HEK293T (cell line): ENCODE measurements at places on chromosomes 2 and 18.

GRCh38 chr2:223826995-223827394, 10.4 kb downstream of the AP1S3 start:
- no peak for DNase-seq

DNA sequence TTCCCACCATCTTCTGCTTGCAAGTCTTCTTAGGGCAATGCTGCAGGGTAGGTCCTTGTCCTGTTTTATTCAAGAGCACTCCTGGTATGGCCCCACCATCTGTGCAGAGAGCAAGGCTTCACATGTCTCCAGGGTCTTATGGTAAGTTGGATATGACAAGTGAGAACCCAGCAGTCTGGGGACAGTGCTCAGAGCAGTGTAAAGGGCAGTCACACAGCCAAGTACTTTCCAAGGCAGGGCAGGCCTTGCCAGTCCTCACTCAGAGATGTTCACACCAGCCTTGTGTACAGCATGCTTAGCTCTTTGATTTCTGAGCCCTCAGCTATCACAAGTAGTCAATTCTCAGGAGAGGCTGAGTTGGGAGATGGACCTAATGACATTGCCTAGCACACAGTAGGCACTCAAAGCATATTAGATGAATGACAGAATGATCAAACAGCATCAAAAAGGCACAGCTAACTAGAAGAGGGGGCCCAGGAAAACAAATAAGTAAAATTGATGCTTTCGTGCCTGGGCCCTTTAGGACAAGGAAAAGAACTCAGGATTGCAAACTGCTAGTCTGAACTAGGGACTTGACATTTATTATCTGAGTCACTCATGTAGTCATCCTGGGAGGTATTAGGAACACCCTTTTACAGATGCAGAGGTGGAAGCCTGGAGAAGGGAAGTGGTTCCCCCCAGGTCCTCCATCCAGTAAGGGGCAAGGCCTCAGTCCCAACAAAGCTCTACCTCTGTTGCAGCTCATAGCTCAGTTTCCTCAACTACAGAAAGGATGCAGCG, 86.7 kb upstream of the CTAGE1 start:
- no peak for DNase-seq

- no peak for DNase-seq
These were observed 17.4 kb upstream of the CREB1 start for GRCh38 chr2:207512356-207512755.

DNA sequence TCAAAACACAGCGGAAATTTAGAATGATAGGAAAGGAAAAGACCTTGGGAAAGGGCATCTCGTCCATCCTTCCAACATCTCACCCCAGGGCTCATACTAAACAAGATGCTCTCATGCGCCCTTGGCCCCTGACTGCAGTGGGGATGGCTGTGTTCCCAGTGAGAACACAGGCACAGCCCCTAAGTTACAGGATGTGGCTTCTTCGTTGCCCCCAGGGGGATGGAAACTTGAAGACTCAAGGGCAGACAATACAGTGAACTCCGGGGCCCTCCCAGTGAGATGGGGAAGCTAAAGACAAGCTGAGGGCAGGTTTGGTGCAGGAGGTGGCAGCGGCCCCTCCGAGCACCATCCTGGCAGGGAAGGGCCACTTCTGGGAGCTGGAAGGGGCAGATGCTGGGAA, 139.7 kb downstream of the INO80D start:
- DNase-seq = no peak

- DNase-seq = no peak
These were observed 87.1 kb upstream of the ITGA4 start for GRCh38 chr2:181370126-181370525.

DNA sequence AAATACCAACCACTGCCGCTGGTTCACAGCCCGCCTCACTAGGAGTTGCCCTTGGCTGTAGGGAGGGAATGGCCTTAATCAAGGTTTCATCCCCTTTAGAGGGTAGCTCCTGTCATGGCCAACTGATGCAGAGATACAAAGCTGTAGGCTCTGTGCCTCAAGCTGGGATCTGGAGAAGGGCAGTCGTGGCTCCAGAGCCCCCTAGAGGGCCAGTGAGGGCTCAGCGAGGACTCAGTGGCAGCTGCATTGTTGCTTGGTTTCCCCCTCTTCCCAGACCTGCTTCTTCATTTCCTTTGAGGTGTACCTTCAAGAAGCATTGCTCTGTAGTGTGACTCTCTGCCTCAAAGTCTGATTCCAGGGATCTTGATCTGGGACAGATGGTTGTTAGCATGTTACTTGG, 302.1 kb downstream of the LPIN1 start:
- peak; percentile 19 for DNase-seq

- no peak for DNase-seq
These were observed 292.4 kb downstream of the TRIB2 start for GRCh38 chr2:13009027-13009642.

DNA sequence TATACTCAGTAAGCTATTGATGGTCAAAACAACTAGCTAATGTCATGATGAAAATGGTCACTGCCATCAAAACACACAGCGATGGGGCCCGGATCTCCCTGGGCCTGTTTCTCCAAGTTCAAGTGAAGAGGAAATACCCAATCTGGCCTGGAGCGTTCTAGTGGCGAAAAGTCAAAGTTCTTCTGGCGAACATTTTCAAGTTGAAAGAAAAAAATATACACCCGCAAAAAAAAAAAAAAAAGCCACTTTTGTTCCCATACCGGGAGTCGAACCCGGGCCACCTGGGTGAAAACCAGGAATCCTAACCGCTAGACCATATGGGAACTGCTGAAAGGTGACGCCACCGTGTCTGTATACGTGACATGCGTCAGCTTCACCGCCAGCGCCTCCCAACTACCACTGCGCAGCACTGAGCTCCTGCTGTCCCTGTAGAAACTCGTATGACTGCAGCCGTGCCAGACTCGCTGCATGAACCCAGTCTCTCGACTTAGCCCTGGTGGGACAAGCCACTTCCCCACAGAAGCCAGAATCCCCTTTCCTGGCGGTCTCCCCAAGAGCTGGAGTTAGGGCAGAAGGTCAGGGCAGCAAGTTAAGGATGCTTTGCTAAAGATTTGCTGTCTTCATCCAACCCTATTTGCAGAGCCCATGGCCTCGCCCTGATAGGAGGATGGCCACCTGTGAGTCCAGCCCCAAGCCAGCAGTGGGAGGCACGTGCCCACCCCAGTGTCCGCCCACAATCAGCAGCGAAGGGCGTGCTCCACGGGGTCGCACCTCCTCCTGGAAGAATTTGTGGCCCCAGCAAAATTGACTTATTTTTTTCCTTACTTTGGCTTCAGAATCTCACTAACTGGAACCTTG, 5.6 kb upstream of the IMP4 start:
- DNase-seq = peak; percentile 89

DNA sequence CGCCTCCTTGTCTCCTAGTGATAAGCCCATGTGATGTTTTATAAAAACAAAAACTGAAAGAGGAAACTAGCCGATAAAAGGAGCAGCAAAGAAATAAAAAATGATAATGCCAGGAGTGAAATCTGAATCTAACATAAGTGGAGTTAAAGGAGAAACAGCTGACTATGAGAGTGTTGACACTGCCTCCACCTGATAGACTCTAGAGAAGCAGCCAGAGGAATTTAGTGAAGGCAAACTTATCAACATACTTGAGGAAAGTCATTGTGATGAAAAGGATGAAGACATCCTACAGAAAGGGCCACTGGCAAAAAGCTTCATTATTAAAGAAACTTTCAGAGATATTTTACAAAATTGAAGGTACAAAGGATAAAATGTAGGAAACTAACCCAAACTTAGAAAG, 1.9 kb downstream of the M1AP start:
- DNase-seq = no peak

GRCh38 chr2:192669505-192670091, 474.9 kb upstream of the TMEFF2 start:
- DNase-seq = no peak

DNA sequence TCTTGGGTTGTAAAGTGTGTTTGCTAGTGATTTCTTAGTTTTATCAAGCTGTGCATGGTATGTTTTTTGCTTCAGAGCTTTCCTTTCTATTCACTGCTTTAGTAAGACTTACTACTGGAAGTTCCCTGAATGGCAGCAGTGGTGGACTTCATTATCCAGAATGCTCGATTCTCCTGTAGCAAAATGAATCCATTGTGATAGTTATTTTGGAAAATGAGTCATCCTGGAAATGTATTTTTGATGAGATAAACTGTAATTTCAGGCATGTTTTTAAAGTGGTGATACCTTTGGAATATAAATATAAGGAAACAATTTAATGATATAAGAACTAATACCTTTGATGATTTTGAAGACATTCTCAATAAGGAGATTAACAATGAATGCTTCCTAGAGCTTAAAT, 387.1 kb downstream of the PTPRM start:
- no peak for DNase-seq

- no peak for DNase-seq
These were observed 105.6 kb upstream of the ST3GAL5 start for GRCh38 chr2:85994421-85994777.

GRCh38 chr18:6600667-6601167, 128.8 kb upstream of the ARHGAP28 start:
- no peak for DNase-seq

- no peak for DNase-seq
These were observed 145.4 kb downstream of the ALK start for GRCh38 chr2:29775937-29776336.

DNA sequence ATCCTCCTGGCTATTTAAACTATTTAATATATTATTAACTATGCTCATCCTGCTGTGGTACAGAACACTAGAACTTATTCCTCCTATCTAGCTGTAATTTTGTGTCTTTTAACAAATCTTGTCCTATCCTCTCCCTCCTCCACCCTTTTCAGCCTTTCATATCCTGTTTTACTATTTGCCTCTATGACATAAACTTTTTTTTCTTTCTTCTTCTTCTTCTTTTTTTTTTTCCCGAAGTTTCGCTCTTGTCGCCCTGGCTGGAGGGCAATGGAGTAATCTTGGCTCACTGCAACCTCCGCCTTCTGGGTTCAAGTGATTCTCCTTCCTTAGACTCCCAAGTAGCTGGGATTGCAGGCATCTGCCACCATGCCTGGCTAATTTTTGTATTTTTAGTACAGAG, 201.5 kb downstream of the LPIN1 start:
- DNase-seq = no peak

DNA sequence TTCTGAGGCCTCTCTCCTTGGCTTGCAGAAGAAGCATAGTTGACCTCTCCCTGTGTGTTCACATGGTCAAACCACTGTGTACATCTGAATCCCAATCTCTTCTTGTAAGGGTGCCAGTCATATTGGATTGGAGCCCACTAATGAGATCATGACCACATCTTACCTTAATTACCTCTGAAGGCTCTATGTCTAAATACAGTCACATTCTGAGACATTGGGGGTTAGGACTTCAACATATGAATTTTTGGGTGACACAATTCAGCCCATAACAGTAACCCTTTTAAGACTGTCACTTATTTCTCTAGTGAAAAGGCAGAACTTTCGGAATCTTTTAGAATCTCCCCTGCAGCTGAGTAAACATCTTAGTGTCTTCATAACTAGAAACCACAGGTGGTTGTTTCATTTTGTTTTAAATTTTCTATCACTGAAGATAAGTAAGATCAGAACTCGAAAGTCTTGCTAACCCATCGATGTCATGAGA, 33.3 kb downstream of the BMP10 start:
- DNase-seq = no peak

- DNase-seq = no peak
These were observed 313.4 kb upstream of the CCDC68 start for GRCh38 chr18:55272510-55273243.

GRCh38 chr2:191664823-191665677, 12.9 kb upstream of the NABP1 start:
- DNase-seq = no peak

- DNase-seq = no peak
These were observed 73.1 kb downstream of the ANKRD44 start for GRCh38 chr2:197237291-197238042.

GRCh38 chr2:191790737-191791136, 56.2 kb downstream of the CAVIN2 start:
- no peak for DNase-seq

DNA sequence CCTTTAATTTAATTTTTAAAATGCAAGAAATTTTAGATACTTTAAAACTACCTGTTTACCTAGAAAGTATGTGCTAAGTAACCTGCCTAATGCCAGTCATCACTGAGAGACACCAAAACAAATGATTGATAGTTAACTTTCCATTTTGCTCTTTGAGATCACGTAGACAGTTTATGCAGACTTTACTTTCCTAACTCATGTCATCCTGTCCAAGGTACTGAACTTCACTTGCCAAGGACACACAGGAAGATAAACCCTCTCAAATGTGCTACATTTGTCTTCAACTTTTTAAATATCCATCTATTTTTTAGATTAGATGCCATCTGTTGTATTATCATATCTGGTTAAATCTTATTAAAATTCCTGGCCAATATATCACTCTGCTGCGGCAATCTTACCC, 20.1 kb upstream of the SCN1A start:
- no peak for DNase-seq

DNA sequence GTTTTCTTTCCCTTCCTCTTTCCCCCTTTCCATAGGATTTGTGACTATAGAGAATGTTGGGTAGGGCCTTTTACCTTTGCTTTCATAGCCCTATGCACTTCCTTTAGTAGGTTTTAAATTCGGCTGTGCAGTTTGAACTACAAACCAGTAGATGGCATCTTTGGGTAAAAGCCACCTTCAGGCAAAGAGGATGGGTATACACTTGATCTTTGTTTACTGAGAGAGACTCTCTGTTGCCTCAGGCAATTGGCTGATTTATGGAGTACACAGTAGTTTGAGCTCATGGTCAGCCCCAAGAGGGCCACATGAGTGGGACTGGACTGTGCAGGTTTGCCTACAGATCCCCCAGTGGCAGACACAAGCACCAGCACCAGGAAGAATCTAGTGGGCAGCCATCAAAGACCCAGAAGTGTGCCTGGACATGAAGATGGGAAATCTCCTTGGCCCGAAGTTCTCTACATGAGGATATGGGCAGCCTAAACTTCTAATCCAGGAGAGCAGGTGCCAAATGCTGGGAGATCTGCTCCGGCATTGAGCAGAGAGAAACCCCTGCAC, 1304.3 kb upstream of the DDX18 start:
- no peak for DNase-seq

GRCh38 chr18:79575891-79576685, 103.5 kb upstream of the CTDP1 start:
- DNase-seq = no peak

- no peak for DNase-seq
These were observed 150.1 kb downstream of the WDPCP start for GRCh38 chr2:63438181-63438580.

- DNase-seq = no peak
These were observed 9.9 kb downstream of the CCT7 start for GRCh38 chr2:73243884-73244570.

- no peak for DNase-seq
These were observed 339.9 kb upstream of the SOX11 start for GRCh38 chr2:5352286-5352685.

GRCh38 chr2:11863103-11863502, 116.7 kb downstream of the LPIN1 start:
- no peak for DNase-seq

- DNase-seq = peak; percentile 11
These were observed 477.4 kb downstream of the CPS1 start for GRCh38 chr2:211033765-211034164.

DNA sequence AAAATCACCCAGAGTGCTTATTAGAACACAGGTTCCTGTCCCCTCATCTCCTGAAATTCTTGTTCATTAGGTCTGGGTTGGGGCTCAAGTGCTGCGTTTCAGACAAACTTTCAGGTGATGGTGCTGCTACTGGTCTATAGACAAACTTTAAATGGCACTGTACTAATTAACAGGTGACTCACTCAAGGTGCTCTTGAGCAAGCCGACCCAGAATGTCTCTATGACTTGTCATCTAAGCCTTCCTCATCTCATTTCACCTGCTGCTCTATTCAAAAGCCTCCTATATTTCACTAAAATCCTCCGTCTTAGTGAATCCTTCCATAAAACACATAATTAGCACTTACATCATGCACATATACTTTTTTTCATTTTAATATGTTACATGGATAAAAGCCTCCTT, 29.9 kb upstream of the STK39 start:
- no peak for DNase-seq
